Hematopoietic multipotent progenitor cell (in vitro differentiated cells): ENCODE measurements at places on chromosomes 2 and 18. TPM values are rescaled to one million over a fixed set of nuclear protein-coding genes. Genes with fewer than 3 reads are reported as not detected.

Gene AQP12B
- total RNA-seq: under 0.01 TPM

Gene MOCOS
- total RNA-seq: under 0.01 TPM

Gene MARCHF4
- under 0.01 TPM for total RNA-seq

Gene RGPD3
- total RNA-seq: 0.27 TPM

Gene THAP4
- 49.8 TPM for total RNA-seq

Gene FBXO48
- 0.27 TPM for total RNA-seq

Gene SPP2
- not detected for total RNA-seq

Gene CAPN14
- 1.9 TPM for total RNA-seq

Gene KIAA2012
- total RNA-seq: not detected

Gene EVX2
- not detected for total RNA-seq

Gene LHCGR
- not detected for total RNA-seq

Gene HMSD
- total RNA-seq: not detected

GRCh38 chr18:53887447-53887846 is 337.0 kb downstream of the MBD2 start:
- no peak for DNase-seq

GRCh38 chr2:30234180-30234971 is 3.0 kb downstream of the LBH start:
- DNase-seq: no peak

GRCh38 chr2:238285653-238286082 is 2.7 kb downstream of the PER2 start:
- no peak for DNase-seq

DNA sequence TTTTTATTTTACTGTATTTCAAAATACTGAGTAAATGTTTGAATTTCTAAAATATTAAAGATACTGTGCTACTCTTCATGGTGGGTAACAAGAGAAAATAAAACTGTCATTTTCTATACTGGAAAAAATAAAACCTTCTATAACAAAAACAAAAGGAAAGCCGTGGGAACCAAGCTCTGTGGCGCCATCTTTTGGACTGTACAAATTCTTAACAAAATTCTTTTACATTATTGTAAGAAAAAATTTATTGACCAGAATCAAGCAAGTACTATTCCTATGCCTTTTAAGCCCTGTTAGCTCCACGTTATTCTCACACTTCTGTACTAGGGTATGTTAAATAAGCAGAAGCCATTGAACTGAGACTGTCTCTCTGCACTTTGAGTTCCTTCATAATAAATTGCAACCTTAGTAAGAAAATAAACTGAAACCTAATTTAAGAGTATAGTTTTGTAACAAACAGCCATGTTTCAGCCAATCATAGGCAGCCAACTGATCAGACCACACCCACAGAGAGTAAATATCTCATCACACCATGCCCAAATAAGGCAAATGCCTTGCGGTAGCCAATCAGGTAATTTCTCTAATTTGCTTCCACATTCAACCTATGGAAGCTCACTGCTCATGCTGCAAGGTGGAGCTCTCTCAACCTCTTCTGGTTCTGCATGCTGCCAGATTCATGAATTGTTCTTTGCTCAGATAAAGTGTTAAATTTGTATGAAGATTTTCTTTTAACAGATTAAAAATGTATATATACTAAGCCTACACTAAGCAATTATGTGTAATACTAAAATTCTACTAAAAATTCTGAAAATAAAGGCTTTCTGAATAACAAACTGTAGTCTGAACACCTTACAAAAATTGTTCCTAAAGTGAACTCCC is 42.2 kb downstream of the HIBCH start:
- peak; percentile 38 for DNase-seq

- DNase-seq: no peak
Measured at GRCh38 chr18:48669180-48669675, 130.4 kb downstream of the CTIF start.

GRCh38 chr2:64550042-64550441 is 25.9 kb downstream of the AFTPH start:
- DNase-seq: no peak

GRCh38 chr2:179344970-179345369 is 80.3 kb upstream of the SESTD1 start:
- no peak for DNase-seq

DNA sequence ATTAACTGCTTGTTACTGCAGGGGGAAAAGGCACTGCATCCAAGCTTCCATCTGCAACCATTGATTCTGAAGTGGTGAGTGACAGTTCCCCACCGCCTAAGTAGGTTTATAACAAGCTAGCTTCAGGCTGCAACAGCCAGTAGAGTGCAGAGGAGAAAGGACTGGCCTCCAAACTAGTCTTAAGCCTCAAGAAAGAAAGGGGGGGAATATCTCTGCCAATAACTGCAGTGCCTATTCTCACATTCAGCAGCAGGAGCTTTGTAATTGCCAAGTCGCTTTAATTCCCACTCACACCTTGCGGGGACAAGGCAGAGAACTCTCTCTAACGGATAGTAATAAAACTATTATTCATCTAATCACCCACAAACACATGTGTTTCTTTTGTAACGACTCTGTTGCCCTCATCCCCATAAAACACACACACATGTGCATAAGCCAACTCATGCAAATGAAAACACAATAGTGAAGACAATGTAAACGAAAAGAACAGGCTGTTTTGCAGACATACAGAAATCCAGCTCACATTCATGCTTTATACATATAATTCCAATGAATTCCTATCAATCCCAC is 1963.3 kb upstream of the PIK3C3 start:
- DNase-seq: no peak

- DNase-seq: no peak
Measured at GRCh38 chr18:3875961-3876360, 426.0 kb downstream of the TGIF1 start.

DNA sequence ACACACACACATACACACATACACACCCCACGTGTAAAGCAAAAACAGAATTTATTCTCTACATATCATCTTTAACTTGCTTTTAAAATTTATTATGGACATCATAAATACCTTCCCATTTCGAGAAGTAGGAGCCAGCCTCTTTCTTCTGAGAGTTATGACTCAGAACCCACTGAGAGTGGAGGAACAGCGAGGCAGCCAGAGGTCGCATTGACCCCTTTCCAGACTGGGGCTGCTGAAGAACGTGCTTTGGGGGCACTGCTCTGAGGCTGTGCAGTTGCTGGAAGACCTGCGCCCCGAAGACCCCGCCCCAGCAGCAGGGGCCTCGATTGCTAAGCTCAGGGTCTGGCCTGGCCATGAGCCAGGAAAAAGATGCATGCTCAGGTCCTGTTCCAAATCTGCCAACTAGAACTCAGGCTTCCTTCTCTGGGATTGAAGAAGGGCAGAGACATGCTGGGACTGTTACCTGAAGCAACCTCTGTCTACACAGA is 133.8 kb upstream of the TWIST2 start:
- DNase-seq: no peak

- no peak for DNase-seq
Measured at GRCh38 chr2:168315331-168316072, 68.1 kb upstream of the STK39 start.

GRCh38 chr2:163405298-163405697 is 330.5 kb downstream of the FIGN start:
- no peak for DNase-seq

- DNase-seq: no peak
Measured at GRCh38 chr2:69766014-69766413, 24.1 kb downstream of the ANXA4 start.

DNA sequence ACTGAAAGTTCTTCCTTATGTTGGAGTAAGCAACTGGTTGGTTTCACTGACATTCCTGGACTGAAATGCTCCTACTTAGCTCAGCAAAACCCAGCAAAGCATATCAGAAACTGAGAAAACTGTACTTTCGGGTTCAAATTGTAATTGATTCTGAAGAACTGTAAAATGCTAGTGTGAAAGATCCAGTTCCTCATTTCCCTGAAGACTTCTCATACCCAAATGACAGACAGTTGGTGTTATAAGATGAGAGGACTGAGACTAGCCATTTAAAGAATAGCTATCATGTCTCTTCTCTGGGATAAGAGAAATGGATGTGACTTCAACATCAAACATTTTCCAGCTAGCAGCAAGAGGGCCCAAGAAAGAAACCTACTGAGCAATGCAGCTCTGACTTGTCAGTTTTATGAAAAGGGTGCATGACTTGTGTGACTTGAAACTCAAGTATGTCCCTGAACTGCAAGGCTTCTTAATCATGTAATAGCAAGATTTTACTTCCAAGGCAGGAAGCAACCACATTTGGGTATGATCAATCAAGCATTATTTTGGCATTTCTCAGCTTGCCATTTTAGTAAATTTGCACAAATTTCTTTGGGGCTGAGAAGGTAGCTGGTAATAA is 420.3 kb upstream of the MMADHC start:
- DNase-seq: no peak

DNA sequence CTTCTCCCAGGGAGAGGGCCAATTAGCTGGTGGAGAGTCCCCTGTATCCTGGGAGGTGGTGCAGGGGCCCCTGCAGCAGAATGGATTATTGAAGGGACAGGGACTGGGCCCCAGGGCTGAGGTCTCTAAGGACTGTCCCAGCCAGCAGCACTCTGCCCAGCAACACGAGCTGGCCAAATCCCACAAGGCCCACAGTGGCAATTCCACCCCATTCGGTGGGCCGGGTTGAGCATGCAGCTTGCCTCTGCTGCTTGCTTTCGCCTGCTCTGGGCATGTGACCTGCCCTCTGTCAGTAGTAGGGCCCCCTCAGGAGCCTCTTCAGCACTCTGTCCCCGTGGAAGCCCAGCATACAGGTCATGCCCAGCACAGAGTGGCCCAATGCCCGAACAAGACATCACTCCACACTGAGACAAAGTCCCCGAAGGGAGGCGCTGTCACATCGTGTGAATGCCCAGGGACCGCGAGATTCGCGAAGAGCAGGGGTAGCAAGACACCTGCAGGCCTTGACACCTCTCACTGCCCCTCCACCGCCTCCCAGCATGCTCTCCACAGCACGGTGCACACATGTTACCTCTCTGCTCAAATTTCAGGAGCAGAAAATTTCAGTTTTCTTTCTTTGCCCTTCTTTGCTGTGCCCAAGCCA is 65.4 kb downstream of the CRACDL start:
- DNase-seq: no peak

DNA sequence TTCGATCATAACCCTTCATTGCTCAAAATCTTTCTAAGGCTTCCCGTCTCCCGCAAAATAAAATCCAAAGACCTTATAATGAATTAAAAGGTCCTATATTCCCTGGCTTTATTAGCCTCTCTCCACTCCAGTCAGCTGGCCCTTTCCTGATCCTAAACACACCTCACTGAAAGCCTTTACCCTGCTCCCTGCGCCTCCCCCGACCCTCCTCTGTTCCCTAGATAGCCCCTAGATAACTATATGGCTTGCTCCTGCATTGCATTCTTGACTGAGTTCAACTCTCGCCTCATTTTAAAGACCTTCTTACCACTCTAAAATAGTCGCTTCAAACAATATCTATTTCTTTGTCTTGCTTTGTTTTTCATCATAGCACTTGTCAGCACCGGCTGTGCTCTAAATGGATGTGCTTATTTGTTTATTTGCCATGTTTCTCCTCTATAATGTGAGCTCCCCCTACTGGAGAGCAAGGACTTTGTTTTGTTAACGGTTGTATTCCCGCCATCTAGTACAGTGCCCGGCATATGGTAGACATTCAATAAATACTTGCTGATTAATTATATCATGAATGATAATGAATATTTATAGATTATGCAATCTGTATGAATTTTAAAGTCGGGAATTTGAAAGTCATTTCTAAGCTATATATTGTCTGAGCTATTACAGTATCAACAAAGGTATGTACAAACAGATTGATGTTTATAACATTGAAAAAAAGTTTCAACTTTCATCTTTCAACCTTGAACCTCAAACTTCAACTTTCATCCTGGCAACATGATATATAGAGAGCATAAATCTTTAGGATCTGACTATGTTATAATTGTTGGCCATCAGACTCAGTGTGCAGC is 32.4 kb upstream of the VIT start:
- no peak for DNase-seq

DNA sequence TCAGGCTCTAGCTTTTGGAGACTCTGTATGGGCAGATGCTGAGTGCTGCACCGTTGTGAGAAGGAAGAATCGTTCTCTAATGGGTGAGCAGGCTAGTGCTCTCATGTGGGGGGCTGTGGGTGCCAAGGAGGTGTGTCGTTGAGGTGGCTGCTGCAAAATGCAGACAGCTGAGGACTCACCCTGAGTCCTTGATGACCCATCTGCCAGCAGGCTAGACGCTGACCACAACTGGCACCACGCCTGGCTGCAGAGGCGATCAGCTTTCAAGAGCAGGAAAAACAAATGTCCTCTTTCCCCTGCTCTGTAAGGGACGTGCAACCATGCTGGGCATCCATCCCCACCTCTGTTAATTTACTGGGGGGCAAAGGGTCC is 48.2 kb downstream of the HAUS1 start:
- DNase-seq: no peak

GRCh38 chr2:112582314-112582746 is 2.1 kb upstream of the CHCHD5 start:
- no peak for DNase-seq

GRCh38 chr2:221649051-221649775 is 77.1 kb upstream of the EPHA4 start:
- no peak for DNase-seq

DNA sequence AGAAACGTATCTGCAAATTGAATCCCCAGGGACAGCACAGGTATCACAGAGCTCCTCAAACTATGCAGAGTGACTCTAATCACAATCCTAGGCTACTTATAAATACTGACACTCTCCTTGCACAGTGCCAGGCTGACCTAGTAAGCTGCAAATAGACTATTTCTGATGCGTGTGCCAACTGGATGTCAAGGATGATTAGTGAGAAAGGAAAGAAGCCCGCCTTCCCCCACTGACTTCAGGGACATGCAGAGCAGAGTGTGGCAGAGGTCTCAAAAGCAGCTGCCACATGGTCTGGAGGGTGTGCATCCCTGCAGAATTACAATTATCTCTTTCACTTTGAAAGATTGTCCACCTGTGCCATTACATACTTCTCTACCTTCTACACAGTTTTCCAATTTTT is 235.6 kb downstream of the CPS1 start:
- no peak for DNase-seq

- DNase-seq: no peak
Measured at GRCh38 chr2:126858436-126858835, 40.3 kb upstream of the TEX51 start.

DNA sequence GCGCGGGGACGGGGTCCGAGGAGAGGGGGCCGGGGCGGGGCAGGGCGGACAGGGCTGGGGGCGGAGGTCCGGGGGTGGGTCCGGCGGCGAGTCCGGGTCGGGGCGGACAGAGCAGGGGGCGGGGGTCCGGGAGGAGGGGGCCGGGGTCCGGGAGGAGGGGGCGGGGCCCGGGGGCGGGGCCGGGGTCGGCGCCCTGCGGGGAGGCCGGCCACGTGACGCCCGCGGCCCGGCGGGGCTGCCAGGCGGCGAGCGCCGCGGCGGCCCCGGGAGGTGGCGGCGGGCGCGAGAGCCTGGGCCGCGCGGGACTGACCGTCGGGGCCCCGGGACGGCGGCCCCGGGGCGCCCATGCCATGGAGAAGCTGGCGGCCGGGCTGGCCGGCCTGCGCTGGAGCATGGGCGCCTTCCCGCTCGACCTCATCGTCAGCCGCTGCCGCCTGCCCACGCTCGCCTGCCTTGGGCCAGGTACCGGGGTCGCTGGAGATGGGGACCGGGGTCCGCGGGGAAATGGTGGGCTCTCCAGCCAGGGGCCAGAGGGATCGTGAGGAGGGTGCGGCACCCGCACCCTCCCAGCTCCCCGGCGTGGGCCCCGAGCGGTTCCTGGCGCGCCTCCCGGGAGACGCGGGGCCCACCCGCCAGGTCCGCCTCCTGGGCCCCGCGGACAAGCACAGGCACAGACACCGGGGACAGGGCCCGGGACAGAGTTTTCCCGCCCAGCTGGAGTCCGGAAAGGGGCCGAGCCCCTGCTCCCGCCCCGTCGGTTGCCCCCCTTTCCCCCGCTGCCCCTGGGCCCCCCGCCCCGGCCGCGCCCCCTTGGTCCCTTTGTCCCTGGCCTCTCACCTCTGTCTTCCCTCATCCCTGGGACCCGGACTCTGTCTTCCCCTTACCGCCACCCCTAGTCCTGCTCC is at the start of gene GAREM2:
Gene GAREM2, plus strand, starts transcription at position 218 of the 905 bp plus-strand sequence. Its CDS starts 133 bp downstream, at position 351.
- no peak for DNase-seq
